ENCODE measurements at places on chromosomes 6 and 20. TPM values are rescaled to one million over a fixed set of nuclear protein-coding genes. Genes with fewer than 3 reads are reported as not detected.

GRCh38 chr6:48977573-48977972, 485.5 kb downstream of the MMUT start:
- no peak for DNase-seq

DNA sequence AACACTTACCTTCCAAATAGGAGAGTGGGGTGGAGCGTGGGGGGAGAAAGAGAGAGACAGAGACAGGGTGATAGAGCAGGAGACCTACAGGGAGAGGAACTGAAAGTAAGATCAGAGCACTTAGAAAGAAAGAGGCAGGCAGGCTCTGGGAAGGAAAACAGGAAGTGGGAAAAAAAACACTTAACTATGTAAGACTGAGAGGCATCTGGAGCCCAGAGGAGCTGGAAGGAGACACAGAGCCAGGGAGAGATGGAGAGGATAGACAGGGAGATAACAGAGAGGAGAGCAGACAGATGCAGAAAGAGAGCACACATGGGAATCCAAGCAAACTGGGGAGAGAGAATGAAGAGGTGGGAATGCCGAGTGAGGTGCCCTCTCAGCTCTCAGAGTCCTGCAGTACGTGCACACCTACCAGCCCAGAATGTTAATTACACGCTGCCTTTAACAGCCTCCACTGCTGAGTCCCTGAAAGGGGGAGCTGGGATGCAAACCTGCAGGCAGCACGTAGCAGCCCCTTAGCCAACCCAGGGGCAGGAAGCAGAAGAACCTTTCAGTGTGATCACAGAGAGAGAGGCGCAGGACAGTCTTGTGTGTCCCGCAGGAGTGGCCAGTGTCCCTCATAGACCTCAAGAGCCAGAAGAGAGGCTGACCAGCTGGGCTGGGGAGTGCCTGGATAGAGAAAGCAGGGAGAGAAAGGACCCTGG, 132.7 kb upstream of the LRFN2 start:
- no peak for DNase-seq

Gene CLPSL2
- not detected for total RNA-seq

- DNase-seq = no peak
These were observed 251.8 kb downstream of the TBC1D7 start for GRCh38 chr6:13076575-13076974.

Gene RUNX2
- 0.41 TPM for total RNA-seq

DNA sequence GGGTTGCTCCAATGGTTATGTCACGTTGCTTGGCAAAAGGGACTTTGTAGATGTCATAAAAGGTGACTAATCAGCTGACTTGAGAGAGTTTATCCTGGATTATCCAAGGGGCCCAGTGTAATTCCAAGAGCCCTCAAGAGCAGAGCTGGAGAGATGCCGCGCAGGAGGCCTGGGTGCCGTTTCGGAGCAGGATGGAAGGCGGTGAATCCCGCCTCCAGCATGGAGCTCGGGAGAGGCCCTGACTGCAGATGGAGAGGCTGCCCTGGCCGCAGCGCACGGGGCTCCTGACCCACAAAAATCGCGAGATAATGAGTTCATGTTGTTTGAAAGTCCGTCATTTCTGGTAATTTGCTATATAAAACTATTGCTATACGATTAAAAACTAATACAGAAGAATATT, 219.8 kb downstream of the ZDHHC14 start:
- DNase-seq = no peak

GRCh38 chr6:71567562-71567961, 279.0 kb downstream of the OGFRL1 start:
- no peak for DNase-seq

DNA sequence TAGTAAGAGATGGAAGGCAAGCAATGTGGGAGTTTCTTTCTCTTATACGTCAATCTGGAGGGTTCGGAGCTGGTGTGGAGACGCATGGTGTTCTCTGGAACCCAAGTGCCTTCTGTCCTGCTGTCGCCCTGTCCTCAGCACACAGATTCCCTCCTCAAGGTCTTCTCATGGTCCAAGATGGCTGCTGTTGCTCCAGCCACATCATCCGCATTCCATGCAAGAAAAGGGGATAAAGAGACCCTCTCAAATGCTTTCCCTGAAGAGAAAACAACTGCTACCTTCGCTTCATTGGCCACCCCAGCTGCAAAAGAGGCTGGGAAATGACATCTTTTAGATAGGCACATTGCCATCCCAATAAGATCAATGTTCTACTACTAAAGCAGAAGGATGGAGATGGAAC, 151.2 kb downstream of the ANKRD60 start:
- DNase-seq = no peak

Gene ERVFRD-1
- not detected for total RNA-seq

DNA sequence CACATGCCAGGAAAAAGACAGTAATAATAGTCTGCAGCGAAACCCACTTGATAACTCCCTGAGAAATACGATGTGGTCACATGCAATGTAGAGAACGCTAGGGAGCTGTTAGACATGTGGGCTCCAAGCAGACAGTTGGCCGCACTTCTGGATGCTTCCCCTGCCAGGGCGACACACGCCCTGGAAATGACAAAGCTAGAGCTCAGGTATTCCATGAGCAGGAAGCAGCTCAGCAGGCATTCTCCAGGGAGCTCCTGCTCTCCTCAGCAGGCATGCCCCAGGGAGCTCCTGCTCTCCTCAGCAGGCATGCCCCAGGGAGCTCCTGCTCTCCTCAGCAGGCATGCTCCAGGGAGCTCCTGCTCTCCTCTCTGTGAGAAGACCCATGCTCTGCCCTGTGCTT, 52.4 kb upstream of the NXT1 start:
- no peak for DNase-seq

DNA sequence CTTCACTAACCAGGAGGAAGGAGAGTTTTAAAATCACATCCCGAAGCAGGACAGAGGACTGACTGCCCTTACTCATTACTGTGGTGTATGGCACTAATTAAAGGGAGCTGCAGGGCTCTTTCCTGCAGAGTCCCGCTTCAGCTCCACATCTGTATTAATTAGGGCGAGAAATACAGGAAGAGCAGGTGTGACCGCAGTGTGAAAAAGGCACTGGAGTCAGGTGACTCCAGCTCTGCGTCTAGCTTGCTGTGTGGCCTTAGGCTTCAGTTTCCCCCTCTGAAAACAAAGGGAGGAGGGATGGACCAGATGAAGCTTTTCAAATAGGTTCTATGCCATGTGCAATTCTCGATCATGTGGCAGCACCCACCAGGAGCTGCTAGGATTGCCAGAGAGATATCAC, 34.0 kb downstream of the KIAA1755 start:
- no peak for DNase-seq

DNA sequence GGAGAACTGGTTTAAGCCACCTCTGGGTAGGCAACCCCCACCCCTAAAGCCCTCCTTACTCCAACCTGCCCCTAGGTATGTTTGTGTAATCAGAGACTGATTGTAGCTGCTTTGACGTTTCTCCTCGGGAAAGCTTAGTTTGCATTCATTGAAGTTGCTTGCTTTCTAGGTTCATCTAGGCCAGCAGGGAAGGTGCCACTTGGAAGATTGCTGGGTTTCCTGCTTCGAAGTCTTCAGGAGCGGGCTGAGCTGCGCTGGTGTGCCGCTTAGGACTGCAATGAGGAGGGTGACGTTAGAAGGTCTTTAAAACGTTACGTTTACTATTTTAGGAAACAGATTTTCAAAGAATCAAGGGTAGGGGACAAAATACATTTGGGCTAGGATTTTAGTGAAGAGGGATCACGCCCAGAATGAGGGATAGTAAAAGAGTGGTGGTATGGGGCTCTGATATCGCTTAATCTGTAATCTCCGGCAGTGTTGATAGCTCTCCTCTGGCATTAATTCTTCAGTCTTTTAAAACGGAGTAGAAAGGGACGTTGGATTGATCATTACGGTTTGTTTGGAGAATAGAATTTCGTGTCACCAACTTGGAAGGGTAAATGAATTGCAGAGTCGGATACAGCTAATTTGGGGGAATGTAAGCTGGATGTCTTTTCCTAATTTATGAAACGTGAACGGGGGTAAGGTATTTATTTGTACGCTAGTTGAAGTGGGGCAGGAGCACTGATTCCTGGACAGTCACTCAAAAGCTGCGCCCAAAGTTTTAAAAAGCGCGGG, 92.6 kb upstream of the PRDM1 start:
- DNase-seq = peak; percentile 43

GRCh38 chr6:129297592-129297991, 412.4 kb downstream of the ARHGAP18 start:
- DNase-seq = no peak

DNA sequence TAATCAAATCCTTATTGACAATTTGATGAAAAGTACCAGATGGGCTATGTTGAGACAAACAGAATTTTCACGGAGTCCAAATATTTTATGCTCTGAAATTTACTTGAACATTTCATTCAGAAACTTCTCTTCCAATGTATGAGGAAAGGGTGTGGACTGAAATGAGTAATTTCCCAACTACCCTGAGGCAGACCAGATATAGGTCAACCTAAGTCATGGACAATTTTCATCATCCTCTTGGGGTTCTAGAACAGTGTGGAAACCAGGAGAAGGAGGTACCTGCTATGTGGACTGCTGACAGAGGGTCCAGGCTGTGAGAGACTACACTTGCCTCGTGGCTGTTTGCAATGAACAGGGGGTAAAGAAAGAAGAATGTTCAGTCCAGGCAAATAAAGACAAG, 323.0 kb downstream of the ESR1 start:
- DNase-seq = no peak

- no peak for DNase-seq
These were observed 168.3 kb downstream of the ESR1 start for GRCh38 chr6:151975795-151976194.

GRCh38 chr20:38573413-38573812, 7.6 kb upstream of the ADIG start:
- DNase-seq = no peak

DNA sequence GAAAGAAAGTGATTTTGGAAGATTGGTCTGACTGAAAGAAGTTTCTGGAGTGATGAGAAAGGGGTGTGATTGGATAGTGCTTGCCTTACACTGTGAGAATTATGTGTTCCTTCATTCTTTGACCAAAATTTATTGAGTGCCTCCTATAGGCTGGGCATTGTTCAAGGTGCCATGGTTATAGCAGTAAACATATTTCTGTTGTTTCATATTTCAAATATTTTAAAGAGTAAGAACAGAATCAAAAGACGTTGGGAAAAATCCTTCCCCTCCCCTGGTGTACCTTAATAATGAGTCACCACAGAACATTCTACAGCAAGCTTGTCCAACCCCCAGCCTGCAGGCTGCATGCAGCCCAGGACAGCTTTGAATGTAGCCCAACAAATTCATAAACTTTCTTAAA, 78.6 kb downstream of the GCLC start:
- no peak for DNase-seq

GRCh38 chr20:49505518-49505917, 23.1 kb upstream of the KCNB1 start:
- no peak for DNase-seq

Gene CCN2
- 4.1 TPM for total RNA-seq

Gene MTRF1L
- total RNA-seq = 13.0 TPM

- DNase-seq = no peak
These were observed 14.8 kb downstream of the PGK2 start for GRCh38 chr6:49772285-49772684.

- DNase-seq = no peak
These were observed 50.6 kb upstream of the RNF182 start for GRCh38 chr6:13874191-13874549.

DNA sequence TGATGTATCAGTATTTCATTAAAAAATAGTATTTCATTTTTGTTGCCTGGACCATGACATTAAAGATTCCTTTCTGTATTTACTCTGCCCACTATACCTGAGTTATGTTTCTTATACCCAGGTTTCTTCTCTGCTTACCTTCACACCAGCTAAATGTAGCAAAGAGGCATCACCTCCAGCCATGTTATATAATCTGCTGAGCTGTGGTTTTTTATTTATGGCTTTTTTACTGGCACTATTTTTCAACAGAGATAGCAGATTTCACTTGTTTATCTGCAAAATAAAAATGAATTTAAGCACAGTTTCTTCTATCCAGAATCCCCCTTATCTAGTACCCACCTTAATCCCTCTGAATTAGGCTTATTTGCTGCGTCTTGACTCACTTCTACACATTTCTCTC, 979.0 kb upstream of the MAN1A1 start:
- no peak for DNase-seq

DNA sequence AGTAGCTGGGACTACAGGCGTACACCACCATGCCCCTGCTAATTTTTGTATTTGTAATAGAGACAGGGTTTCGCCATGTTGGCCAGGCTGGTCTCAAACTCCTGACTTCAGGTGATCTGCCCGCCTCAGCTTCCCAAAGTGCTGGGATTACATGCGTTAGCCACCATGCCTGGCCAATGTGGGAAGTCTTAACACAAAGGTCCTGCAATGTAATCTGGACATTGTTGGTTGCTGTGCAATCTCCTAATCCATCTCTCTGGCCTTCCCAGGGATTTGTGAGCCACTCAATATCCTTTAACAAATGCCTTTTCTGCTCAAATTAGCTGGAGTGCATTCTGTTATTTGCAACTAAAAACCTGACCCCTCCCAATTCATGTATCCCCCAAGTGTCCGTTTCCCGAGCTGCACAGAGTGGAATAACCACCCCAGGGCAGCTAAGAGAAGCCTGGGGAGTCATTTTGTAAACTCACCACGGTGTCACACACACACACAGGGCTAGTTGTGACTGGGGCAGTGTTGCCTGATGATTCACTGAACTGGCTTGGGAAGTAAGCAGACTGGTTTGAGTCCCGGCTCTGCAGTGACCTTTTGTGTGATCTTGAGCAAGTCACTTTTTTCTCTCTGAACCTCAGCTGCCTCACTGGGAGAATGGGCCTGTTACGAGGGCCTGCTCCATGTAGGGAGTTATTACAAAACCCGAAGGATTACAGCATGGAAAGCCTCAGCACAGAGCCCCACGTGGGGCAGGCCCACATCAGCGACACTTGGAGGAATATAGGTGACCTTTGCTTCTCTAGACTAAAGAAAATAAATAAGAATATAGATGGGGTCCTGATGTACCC, 152.3 kb downstream of the ZMYND8 start:
- DNase-seq = no peak

Measured in frontal cortex (tissue), 4 donors.